Upper lobe of left lung (tissue), 6 donors: ENCODE measurements at places on chromosomes 16 and 17. TPM values are rescaled to one million over a fixed set of nuclear protein-coding genes. Genes with fewer than 3 reads are reported as not detected.

- DNase-seq, result peak; percentile 77
These were observed 2.0 kb downstream of the PYCR1 start for GRCh38 chr17:81934850-81935708.

DNA sequence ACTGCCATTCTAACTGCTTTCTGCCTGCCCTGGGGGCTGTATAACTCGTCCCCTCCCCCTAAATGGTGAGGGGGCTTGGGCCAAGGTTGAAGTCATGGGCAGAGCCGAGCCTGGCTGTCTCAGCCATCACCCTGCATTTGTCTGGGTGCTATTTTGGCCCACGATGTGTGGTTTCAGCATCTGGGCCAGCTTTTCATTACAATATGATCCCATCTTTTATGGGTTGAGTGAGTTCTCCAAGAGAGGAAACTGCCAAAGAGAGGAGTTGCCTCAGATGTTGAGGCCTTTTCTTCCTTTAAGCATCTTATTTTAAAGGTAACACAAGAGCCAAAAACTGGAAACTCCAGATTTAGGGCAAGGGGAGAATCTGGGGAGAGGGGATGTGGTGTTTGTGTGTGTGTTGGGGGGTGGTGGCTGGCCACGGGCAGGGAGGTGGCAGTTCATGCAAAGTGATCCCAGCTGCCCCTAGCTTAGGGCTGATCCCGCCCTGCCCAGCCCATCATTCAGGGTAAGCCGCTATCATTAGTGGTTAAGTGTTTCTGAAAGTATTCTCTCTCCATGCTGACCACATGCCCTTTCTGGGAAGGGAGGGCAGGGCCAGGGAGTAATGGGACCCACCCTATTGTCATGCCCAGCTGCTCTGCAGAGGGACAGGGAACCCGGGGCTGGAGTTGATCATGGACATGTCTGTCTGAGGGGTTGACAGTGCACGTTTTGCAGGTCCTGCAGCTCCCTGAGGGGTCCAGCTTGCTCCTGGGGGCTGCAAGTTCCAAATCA, 83.2 kb upstream of the CLEC18A start:
- no peak for DNase-seq

Gene C16orf54
- 3.0 TPM for total RNA-seq

Gene GDPD3
- 7.7 TPM for total RNA-seq
